Naive thymus-derived CD4-positive, alpha-beta T cell (primary cell): ENCODE measurements at places on chromosomes 2 and 18. TPM values are rescaled to one million over a fixed set of nuclear protein-coding genes. Genes with fewer than 3 reads are reported as not detected.

Gene YPEL5
- total RNA-seq = 905 TPM

Gene LONRF2
- total RNA-seq = 0.05 TPM

Gene MYOM1
- total RNA-seq = 1.7 TPM

Gene DAW1
- not detected for total RNA-seq

Gene CROCC2
- total RNA-seq = not detected

Gene BUB1
- total RNA-seq = 3.0 TPM

DNA sequence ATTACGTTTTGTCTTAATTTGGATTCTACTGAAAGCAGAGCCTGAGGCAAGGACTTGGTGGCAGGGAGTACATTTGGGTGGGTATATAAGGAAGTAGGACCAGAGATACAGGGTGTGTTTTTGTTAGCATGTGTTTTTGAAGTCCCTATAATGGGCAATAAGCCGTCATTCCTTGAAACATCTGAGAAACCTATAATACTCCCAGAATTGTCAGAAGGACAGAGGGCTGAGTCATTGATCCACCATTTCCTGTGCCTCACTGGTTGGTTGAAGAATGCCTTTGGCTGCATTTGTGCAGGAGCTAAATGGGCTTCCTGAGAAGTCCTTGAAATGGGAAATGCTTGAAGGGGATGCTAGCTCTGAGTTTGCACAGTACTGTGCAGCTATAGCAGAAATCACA is 281.8 kb upstream of the ZEB2 start:
- no peak for DNase-seq

DNA sequence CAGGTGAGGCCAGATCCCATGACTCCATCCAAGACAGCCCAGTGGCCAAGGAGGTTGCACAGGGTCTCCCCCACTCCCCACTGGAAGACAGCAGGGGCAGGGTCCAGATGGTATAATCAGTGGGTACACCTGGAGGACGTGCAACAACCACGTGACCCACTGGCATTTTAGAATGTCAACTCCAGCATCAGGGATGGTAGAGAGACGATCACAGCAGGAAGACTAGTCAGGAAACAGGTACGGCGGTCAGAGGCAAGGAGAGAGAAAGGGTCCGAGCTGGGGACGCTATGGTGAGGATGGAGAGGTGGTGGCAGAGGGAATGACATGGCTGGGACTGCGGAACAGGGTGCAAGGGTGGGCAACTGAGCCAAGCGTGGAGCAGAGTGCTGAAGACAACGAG is 23.0 kb downstream of the SERTAD2 start:
- DNase-seq = no peak

DNA sequence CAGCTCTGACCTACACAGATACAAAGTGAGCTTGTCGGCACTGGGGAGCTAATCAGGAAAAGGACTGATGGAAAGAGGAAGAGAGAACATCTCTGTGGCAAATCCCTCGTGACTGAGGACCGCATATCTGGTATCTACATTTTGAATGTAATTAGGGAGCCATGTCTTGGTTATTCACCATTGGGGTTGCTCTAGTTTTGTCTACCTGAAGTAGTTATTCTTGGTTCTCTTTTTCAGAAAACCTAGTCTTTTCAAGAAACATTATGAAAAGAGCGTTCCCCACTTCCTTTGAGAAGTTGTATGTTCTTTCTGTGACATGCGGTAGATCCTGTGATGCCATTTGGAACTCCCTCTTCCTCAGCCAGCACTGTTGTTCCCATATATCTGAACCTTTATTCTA is 104.4 kb downstream of the DOCK10 start:
- no peak for DNase-seq

DNA sequence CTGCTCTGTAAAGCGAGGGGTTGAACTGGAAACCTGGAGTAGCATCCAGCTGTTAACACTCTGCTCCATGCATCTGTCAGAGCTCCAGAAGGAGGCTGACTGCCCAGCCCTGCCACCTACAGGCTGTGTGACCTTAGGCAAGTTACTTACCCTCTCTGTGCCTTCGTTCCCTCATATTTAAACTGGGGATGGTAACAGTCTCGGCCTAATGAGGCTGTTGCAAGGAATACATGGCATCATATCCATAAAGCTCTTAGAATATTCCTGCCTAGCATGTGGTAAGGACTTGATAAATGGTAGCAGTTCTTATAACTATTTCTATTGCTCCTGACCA is 80.6 kb downstream of the LRRFIP1 start:
- DNase-seq = no peak

- no peak for DNase-seq
Observed at GRCh38 chr2:8015848-8016600, 665.8 kb upstream of the ID2 start.

DNA sequence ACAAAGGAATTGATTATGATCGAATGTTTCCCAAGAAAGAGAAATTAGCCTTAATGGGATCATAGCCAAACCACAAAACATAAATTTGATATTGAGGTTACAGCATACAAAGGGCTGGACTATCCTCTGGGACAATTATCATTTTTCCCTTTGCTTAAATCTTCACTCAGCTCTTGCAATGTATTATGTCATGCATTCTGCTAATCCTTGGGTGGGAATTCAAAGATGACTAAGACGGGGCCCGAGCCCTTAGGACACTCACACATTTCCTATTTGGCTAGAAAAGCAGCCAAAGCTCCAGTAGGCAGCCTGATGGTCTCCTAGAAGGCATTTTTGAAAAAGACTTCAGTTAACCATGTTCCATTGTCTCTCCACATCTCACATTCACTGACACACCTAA is 17.2 kb upstream of the NMI start:
- no peak for DNase-seq
